Activated T-cell treated with anti-CD3 and anti-CD28 coated beads for 48 hours (primary cell): ENCODE measurements at places on chromosomes 16 and 17.

DNA sequence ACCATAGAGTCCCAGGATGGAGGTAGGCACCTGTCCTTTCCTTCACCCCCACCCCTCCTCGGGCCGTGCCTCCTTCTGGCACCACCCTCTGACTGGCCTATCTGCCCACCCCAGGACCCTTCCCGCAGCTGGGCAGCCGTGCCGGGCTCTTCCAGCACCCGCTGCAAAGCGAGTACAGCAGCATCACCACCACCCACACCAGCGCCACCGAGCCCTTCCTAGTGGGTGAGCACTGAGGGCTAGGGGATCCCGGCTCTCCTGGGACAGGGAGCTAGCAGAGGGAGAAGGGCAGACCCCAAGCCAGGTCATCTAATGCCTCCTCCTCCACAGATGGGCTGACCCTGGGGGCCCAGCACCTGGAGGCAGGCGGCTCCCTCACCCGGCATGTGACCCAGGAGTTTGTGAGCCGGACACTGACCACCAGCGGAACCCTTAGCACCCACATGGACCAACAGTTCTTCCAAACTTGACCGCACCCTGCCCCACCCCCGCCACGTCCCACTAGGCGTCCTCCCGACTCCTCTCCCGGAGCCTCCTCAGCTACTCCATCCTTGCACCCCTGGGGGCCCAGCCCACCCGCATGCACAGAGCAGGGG lies 7.8 kb downstream of the GALK1 start:
- no peak for DNase-seq

DNA sequence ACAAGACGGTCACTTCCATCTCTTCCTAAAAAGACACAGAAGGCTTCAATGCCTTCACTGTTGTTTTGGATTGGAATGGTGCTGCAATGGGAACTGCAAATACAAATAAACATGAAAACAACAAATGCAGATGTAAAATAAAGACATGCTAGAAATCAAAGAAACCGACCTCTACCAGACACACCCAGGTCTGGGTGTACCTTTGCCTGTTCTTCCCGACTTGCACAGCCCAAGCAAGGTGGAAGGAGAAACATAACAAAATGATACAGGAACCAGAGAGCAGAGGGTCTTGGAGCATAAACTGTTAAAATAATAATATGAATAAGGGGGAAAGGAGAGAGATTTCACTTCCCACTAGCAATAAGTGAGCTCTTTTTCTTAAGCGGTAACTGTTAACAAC lies 17.3 kb downstream of the RFFL start:
- no peak for DNase-seq

- DNase-seq, result no peak
Measured at GRCh38 chr17:63960006-63960405, 12.7 kb downstream of the SCN4A start.

GRCh38 chr17:83058266-83058798 lies 21.1 kb upstream of the METRNL start:
- DNase-seq, result no peak

- DNase-seq, result no peak
Measured at GRCh38 chr17:31398381-31399311, 7.2 kb downstream of the RAB11FIP4 start.

GRCh38 chr17:48439110-48439850 lies 9.3 kb upstream of the SKAP1 start:
- DNase-seq, result no peak

- DNase-seq, result no peak
Measured at GRCh38 chr16:83268169-83268568, 539.6 kb upstream of the HSBP1 start.

- DNase-seq, result no peak
Measured at GRCh38 chr17:4162775-4163466, 19.9 kb downstream of the CYB5D2 start.

DNA sequence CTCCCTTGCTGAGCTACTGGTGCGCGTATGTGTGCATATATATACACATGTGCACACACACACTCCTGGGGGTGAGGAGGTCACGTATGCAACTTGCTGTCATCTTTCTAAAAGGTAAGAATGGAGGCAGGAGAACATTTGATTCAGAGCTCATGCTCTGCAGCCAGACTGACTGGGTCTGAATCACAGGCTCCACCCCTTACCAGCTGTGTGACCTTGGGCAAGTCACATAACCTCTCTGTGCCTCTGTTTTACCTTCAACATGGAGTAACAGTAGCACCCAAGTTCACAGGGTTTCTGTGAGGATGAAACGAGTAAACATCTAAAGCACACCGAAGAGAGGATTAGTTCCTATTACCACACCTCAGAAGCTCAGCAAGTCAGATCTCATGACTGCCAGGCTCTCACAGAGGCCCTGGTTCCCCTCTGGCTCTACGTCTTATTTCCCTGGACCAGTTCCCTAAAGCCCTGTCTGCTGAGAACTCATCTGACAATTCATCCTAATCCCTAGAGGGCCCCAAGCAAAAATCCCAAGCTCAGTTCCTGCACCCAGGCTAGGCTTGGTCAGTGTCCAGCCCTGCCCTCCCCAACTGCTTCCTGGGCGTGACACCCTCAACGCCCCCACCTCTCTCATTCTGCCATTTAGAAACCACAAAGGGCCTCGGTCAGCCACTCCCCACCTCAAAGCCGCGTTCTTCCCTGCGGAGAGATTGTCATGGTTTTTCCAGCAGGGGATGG lies 28.7 kb downstream of the ABR start:
- DNase-seq, result no peak

DNA sequence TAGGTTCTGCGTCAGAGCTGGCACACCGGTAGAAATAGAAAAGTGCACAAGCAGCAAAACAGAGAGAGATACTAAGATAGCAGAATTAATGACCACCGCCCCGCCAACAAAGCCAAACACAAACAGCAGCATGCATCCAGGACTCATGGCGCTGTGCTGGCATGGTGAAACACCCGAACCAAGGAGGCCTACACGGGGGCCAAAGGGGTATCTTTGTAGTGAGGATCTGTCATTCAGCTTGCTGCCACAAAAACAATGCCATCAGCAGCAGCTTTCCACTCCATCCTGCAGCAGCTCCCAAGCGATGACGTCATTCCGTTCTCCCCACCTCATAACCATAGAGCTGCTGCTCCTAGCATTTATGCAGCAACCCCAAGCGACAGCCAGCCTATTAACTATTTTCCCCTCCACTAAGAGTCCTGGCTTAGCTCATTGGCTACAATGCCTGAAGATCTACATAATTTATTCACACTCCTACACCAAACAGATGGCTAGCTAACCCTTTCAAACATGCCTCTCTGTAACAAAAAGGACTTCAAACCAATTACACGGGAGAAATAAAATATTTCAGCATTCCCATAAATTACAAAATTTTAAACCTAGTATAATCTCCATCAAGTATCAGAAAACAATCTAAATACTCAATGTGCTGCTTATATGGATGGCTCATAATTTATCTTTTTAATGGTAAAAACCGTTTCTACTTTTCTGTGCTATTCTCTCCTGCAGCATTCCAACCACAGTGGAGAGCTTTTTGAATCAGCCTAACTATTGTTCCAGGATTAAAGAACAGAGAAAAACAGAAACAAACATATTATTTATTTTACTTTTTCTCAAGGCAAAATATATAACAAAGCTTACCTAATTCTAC lies 73.9 kb downstream of the SPAG9 start:
- DNase-seq, result no peak

- DNase-seq, result no peak
Measured at GRCh38 chr16:35188288-35189155, 1729.1 kb downstream of the TP53TG3F start.

DNA sequence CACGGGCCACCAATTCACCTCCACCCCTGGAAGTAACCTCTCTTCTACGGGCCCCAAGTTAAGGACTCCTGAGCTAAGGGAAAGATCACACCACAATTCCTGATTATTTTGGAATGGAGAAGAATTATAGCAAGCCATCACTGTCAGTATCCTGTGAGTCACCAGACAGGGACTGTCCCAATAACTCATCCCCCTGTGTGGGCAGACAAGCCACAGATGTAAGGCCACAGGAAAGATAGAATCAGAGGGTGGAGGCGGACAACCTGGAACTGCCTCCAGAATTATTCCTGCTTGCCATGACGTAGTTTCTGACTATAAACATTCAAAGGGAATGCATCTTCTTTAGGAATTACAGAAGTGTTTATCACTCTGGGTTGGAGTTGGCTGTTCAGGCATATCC lies 5.8 kb upstream of the MYO1D start:
- peak; percentile 19 for DNase-seq

DNA sequence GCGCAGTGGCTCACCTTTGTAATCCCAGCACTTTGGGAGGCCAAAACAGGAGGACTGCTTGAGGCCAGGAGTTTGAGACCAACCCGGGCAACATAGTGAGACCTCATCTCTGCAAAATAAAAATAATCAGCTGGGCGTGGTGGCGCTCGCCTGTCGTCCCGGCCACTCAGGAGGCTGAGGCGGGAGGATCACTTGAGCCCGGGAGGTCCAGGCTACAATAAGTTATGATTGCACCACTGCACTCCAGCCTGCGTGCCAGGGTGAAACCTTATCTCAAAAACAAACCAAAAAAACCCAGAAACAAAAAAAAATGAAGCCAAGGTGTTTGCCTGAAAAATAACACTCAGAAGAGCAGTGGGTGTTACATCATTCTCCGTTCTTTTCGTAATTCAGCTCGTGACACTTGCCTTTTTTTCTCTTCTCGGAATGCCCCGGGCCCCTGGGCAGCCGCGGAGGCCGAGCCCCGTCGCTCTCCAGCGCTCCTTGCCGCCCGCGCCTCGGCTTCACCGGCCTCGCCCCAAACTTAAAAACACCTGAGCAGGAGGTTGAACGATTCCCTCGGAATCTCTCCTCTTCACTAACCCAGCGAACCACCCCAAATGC lies 17.0 kb downstream of the PRCD start:
- no peak for DNase-seq

GRCh38 chr17:49969134-49969759 lies at the start of gene DLX4:
DLX4 (plus strand) TSS chr17:49969190; CDS start chr17:49969469, 279 bp downstream.
- DNase-seq, result no peak

DNA sequence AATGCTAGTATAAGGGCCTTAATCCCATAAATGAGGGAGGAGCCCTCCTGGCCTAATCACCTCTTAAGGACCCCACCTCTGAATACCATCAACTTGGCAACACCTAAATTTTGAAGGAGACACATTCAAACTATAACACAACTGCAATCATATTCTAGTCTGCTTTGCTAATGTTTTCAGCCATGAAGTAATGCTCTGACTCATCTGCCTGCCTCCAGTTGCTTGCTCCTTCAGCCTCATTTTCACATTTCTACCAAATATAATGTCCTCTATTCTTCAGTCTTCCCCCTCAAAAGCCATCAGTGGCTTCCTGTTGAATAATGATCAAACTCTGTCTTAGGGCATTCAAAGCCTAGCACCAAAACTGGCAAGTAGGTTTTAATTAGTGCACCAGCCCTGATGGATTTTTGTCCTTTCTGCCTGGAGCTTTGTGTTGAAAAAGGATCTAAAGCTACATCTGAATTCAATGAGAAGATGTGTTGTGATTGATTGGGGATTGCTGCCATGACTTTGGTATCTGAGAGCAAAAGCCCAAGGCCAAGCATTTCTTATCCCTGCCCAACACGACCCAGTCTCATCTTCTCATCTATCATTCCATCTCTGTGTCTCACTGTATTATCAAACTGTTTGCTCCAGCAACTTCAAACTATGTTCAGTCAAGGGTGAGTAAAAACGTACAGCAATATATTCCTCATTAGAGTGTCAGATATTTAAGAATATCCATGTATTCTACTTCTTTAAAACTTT lies 140.8 kb upstream of the ELAC2 start:
- no peak for DNase-seq

DNA sequence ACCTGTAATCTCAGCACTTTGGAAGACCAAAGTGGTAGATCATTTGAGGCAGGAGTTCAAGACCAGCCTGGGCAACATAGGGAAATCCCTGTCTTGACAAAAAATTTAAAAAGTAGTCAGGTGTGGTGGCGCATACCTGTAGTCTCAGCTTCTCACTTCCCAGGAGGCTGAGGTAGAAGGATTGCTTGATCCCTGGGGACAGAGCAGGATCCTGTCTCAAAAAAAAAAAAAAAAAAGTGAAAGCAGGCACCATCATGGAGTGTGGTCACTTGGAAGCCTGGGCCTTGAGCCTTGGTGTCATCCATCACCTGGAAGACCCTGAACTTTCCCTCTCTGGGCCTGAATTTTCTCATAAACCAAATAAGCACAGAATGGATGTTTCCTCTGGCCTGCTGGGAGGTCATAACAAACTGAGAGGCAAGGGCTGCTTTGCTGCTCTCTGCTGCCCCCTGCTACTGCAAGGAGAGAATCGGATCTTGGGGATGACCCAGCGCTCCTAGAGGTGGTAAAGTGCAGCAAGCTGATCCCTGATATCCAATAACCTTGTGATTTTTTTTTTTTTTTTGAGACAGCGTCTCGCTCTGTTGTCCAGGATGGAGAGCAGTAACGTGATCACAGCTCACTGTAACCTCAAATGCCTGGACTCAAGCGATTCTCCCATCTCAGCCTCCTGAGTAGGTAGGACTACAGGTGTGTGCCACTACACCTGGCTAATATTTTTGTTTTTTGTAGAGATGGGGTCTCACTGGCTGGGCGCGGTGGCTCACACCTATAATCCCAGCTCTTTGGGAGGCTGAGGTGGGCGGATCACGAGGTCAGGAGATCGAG lies 75.9 kb upstream of the RNU2-1 start:
- DNase-seq, result no peak

DNA sequence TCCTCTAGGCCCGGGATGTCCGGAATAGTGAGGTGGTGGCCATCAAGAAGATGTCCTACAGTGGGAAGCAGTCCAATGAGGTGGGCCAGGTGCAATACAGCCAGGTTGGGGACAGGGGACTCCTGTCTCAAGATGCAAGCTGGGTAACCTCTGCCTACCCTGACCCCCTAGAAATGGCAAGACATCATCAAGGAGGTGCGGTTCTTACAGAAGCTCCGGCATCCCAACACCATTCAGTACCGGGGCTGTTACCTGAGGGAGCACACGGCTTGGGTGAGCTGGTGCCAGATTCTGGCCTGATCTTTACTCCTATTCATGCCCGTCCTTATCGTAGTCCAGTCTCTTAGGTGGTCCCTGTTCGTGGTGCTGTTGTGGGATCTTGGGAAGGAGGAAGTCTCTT lies 4.4 kb downstream of the TAOK2 start:
- DNase-seq, result no peak

- peak; percentile 7 for DNase-seq
Measured at GRCh38 chr17:79388556-79389295, 222.1 kb downstream of the RBFOX3 start.

GRCh38 chr16:79891458-79891857 lies 290.9 kb upstream of the MAF start:
- no peak for DNase-seq

DNA sequence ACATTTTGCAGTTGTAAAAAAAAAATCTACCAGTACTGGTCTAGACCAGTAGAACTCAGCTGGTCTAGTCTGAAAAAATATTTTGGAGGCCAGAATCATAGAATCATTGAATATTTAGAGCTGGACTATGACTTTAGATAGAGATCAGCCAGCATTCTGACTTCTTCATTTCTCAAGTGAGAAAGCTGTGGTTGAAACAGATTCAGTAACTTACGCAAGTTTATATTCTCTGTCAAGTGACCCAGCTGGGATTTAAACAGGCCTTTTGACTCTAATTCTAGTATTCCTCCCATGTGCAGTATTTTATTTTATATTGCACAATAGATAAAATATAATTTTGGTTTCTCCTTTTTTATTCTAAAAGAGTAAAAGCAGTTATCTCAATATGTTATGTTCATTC lies 4.9 kb downstream of the TNRC6A start:
- DNase-seq, result no peak

GRCh38 chr16:60064026-60064425 lies 1329.9 kb upstream of the GOT2 start:
- DNase-seq, result no peak
